Kasumi-1 (cell line): ENCODE measurements at places on chromosomes 5 and 9.

GRCh38 chr9:126756238-126756637 is 48.6 kb upstream of the ZBTB43 start:
- DNase-seq: no peak

DNA sequence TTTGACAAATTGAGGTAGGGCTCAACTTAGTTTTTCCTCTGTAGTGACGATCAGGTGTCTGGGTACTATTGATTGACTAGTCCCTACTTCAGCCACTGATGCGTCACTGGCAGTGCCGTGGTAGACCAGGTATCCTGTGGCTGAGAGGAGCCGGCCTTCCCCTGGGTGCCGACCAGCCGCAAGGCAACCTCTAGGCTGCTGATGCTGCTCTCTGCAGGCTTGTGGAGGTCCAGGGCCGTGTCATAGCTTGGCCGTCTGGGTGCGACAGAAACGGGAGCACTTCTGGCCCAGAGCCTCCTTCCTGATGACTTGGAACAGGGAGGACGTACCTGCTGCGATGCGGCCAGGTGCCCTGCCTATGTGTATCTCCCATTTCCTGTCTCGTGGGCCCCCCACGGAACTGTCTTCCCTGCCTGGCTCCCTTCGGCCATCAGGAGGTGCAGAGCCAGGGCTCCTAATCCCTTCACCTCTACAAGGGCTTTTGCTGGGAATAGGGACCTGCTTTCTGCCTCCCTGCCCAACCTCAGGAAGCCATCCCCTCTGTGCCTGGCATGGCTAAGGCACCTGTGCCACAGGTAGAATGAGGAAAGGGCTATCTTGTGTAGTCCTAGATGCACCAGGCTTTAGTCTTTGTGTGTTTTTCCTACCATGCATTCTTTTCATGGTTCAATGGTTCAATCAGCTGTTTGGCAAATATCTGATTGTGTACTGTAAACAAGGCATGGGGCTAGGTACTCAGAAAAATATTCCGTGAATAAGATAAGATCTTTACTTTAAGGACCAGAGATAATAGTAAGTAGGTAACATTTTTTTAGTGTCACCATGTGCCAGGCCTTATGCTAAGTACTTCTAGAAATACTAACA is 44.6 kb downstream of the MVB12B start:
- no peak for DNase-seq

- no peak for DNase-seq
These were observed 74.8 kb upstream of the RAPGEF1 start for GRCh38 chr9:131814707-131815106.

DNA sequence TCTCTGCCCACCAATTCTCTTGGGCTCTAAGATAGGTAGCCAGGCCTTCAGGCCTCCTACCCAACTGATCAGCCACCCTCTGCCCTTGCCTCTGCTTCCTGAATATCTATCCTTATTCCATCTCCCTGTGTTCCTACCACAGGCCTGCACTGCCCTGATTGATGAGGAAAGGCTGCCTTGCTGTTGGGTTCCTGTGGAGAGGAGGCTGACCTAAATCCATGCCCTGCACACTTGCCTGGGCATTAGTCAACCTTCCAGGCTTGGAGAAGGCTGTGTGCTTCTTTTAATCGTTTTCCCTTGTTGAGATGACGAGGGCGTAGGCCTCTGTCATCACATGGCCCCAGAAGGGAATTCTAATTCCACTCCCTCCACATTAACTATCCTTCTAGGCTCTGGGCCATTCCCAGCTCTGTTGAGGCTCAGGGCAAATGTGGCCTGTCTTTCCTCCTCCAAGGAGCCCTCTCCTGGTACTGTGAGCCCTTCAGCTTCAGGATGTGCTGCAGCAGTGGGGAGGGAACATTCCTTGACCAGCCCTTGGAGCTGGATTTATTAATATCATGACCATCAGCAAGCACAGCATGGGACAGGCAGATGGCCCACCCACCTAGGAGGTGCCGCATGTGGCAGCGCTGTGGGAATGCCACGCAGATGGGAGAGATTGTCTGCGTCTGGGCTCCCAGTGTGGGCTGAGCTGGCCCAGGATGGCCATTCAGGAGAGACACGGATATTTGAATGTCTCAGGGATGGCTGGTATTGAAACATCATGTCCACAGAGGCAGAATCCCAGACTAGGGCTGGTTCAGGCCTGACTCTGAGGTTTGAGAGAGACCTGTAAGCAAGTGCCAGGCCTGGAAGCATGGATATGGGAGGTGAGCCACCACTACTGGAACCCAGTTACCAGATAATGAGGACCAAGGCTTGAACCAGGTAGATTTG is 40.9 kb downstream of the ANGPTL2 start:
- no peak for DNase-seq

GRCh38 chr9:12718482-12719026 is 25.4 kb downstream of the TYRP1 start:
- no peak for DNase-seq

DNA sequence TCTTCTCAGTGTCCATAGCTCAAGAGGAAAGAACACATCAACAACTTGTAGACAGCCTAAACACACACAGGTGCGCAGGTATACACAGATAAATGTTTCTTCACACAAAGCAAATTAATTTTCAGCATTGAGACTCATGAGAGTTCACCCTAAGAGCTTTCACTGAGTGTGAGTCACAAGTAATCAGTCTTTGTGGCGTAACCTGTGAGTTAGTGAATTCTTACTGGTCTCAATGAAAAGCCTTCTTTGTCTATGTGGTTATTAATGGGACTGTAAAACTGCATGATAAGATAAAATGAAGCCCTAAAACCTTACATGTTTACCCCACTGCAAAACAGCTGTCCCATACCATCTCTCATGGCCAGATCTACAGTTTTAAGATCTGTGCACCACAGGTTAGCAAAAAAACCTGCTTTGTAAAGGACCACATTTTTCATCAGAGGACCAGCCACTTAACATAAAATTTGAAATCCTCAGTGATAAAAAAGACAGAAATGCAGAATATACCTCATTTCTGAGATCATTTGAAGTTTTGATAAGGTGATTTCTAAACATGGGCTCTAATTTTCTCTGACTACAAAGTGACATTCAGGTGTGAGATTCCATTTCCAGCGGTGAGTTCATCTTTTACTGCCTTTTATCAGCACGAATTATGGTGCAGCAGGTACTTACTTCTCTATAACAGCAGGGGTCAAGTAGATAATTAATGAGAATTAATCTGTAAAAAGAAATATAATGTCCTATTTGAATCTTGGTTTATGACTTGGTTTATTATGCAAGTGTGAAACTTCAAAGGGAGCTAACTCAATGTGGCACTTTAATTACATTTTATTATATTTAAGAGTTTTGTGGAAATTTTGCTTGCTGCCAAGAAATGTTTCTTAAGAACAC is 335.7 kb upstream of the PIK3R1 start:
- no peak for DNase-seq

- DNase-seq: no peak
These were observed 87.3 kb downstream of the LIFR start for GRCh38 chr5:38468978-38469706.

DNA sequence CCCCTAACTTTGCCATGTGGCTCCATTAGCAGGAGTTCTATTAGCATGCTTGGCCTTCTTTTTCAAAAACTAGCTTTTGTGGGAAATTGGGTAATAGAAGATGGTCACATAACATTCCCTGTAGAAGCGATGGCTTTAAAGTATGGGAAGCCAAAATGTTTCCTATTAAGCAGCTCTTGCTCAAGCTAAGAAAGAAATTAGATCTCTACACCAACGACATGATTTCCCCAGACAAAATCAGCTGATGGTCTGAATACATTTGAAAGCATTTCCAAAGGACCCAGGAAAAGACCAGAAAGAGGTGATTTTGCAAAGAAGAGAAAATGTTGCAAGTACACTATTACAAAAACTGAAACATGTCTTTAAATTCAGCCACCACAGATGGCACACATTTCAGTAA is 4.8 kb upstream of the NFIL3 start:
- DNase-seq: no peak

DNA sequence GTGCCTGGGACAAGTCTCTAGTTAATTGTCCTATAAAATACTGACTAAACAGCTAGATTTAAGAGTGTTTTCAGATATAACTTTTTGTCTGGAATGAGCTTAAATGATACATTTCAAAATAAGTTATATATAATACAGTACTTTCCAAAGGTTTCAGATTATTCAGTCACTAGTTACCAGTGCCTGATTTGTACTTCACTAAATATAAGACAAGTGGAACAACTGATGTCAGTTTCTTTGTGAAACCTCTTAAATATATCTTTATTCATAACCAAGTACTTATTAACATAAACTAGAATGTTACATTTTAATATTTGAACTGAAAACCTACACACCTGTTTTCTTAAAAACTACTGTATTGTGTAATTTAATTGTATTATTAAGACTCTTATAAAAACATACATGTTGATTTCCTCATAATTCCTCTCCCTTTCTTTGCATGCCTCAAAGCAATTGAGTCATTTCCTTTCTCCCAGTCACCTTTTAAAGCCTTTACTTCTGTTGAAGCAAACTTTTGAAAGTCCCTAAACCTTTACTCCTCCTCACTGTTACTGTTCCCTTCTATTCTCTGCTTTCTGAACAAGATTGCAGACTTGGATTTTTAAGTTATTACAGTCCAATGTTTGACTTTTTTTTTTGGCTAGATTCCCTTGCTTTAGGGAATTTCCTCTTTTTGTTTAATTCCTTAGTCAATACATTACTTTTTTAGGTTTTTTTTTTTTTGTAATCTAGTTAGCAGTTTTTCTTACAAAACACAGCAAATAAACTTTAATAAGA is 8.7 kb upstream of the SEMA6A start:
- DNase-seq: no peak

DNA sequence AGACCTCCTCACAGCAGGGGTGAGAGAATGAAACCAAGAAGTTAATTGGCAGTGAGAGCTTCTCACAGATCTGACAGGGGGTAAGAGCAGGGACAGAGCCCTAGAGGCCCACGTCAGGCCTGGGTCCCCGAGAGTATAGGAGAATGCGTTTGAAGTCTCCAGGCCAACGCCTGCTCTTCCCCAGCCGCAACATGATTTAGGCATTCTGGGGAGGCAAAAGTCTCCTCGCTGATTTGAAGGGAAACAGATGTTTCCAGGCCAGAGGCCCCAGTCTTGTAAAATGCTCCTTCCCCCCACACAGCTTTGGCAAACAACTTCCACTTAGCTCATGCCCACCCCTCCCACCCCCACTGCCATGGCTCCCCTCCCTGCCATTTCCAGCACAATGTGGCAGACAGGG is 239.2 kb upstream of the TRIM32 start:
- DNase-seq: peak; percentile 93

GRCh38 chr5:172255444-172255843 is 28.1 kb downstream of the UBTD2 start:
- DNase-seq: no peak

DNA sequence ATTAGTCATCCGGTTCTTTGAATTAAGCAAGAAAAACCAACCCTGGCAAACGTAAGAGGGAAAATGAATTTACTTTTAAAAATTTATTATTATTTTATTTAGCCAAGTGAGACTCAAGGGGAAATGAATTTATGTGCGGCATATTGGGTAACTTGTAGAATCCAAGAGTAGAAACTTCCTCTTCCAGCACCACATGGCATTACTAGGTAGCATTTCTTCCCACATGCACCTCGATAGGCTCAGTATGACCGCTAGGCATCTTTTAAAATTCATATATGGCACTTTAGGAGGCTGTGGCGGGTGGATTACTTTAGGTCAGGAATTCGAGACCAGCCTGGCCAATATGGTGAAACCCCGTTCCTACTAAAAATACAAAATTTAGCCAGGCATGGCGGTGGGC is 17.6 kb upstream of the MYO10 start:
- no peak for DNase-seq

GRCh38 chr5:158388021-158388420 is 529.1 kb upstream of the CLINT1 start:
- no peak for DNase-seq

DNA sequence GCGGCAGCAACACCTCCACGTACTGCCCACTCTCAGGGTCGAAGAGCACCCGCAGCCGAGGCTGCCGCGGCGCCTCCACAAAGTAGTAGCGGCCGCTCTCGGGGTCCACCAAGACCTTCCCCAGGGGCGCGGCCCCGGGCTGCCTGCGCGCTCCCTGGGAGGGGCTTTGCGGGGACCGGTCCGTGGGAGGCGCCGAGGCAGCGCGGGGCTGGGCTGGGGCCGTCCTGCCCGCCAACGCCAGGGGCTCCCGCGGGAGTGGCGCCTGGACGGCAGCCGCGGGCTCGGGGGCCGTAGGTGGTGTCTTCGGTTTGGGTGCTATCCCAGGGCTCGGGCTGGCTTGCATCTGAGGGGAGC is 2.6 kb upstream of the MZB1 start:
- DNase-seq: peak; percentile 55

- DNase-seq: no peak
These were observed 151.1 kb upstream of the APC start for GRCh38 chr5:112586596-112587062.

GRCh38 chr9:33024126-33024965 is 727 bp upstream of the DNAJA1 start:
- peak; percentile 25 for DNase-seq

- no peak for DNase-seq
These were observed 139.8 kb downstream of the ELAVL2 start for GRCh38 chr9:23686257-23686656.

DNA sequence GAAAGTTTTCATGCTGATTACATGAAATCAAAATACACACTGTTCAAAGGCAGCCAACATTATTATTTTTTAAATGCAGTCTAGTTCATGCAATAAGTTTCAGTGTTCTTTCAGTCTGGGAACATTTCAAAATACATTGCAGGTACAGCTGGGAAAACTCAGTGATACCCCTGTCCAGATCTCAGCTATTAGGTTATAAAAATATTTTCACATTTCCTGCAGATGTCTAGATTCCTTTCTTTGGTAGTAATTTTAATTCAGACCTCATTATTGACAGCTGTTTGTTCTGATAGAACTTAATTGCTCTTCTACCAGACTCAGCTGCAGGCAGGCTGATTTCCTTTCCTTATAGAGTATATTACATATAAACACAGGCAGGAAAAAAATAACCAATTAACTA is 556.8 kb upstream of the DMAC1 start:
- no peak for DNase-seq

DNA sequence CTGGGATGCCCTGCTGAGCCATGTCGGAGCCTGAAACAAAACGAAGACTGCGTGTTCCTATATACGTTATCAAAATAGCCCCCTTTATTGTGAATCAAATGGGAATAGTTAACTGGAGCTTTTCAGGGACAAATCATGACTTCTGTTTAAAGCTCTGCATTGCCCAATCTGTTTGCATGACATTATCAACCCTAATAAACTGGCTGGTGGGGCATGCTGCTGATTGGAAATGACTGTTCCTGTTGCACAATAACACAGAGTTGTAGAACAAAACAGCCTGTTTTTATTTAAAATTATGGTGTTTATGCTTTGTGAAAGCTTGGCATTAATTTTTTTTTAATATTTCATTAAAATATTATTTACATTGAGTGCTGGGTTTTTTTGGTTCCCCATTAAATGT is 215.5 kb downstream of the TMEM167A start:
- no peak for DNase-seq

- DNase-seq: no peak
These were observed 58.3 kb downstream of the PIK3R1 start for GRCh38 chr5:68273717-68274409.

DNA sequence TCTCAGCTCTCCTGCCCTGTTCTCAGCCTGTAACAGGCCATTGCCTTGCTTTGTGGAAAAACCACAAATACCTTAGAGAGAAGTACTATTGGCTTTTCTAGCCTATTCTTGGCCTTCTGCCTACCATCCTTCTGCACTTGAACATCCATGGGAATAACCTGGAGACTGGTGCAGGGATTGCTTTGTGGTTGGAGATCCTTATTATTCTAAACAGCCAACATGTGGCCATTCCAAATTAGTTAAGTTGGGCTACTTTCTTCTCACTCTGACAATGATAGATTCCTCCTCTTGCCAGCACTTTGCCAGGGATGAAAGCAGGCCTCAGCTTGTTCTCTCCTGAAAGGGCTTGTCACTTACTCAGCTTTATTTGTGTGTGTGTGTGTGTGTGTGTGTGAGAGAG is 240.4 kb downstream of the GLIS3 start:
- DNase-seq: no peak
